ENCODE measurements at places on chromosomes 6 and 20.

DNA sequence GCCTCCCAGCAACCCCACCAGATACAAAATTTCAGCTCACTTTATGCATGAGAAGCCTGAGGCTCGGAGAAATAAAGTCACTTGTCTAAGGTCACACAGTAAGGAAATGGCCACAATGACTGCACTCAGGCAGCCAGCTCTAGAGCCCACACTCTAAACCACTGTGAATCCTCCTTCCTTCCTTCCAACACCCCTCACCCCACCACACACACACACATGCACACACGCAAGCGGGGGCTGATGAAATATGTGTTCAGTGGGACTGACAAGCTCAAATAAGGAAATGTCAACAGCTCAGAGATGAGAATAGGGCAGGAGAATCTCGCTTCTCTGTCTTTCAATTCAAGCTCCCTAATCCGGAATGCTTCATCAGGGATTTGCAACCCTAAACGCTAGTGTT is 6.0 kb upstream of the BPIFA1 start:
- peak; percentile 7 for DNase-seq

- DNase-seq, result no peak
Measured at GRCh38 chr6:22471132-22471690, 98.2 kb upstream of the HDGFL1 start.

GRCh38 chr6:80502871-80503270 is 396.4 kb downstream of the BCKDHB start:
- no peak for DNase-seq

DNA sequence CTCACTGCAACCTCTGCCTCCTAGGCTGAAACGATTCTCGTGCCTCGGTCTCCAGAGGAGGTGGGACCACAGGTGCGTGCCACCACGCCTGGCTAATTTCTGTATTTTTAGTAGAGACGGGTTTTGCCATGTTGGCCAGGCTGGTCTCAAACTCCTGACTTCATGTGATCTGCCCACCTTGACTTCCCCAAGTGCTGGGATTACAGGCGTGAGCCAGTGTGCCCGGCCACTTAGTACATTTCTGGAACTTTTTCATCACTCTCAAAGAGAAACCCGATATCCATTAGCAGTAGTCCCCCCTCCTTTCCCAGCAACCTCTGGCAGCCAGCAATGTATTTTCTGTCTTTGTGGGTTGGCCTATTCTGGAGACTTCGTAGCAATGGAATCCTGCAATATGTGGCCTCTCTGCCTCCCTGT is 109.8 kb downstream of the JARID2 start:
- no peak for DNase-seq

- DNase-seq, result no peak
Measured at GRCh38 chr6:36073587-36073986, 46.0 kb downstream of the MAPK14 start.

- DNase-seq, result no peak
Measured at GRCh38 chr6:136326038-136326553, 36.5 kb upstream of the BCLAF1 start.

- DNase-seq, result no peak
Measured at GRCh38 chr6:87224971-87225370, 69.6 kb downstream of the ZNF292 start.

DNA sequence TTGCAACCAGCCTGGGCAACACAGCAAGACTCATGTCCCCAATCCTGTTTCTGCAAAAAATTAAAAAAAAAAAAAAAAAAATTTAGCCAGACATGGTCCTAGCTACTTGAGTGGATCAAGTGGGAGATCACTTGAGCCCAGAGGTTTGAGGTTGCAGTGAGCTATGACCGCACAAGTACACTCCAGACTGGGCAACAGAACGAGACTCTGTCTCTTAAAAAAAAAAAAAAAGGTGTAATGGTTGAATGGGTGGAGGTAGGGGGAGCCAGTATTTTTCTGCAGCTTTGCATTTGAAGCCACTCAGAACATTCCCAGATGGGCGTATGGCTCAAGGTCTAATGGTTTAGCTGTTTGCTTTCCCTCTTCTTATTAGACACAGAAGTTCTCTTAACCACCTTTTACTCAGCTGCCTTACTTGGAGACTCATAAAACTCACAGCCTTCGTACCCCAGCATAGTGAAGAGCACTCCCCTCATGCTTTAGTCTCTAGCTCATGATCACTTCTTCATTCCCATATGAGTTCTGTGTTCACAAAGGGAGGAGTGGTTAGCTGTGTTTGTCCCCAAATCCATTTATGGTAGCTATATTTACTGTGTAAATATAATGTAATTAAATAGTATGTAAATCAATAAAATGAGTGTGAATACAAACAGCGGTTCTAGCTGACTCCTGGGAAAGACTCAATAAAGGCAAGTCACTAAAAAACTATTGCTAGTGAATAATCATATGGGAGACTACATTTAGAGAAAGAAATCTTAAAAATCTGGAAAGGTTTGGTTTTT is 9.0 kb downstream of the FKBP1A start:
- no peak for DNase-seq

DNA sequence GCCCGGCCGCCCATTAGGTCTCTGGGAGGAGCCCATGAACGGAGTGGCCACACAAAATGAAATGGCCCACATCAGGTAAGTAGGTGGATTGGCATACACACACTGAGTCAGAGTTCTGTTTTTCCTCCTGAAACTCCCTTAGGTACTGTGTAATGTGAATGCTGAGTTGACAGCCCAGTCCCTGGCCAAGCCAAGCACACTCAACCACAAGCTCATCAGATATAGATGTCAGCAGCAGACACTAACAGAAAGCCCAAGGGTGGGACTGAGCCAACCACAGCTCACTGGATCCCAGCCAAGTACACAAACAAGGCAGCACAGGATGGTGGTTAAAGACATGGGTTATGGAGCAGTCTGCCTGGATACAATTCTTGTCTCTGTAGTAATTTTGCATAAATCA is 403.4 kb downstream of the GJA1 start:
- DNase-seq, result no peak

- no peak for DNase-seq
Measured at GRCh38 chr20:48309293-48309692, 518.5 kb downstream of the PREX1 start.

DNA sequence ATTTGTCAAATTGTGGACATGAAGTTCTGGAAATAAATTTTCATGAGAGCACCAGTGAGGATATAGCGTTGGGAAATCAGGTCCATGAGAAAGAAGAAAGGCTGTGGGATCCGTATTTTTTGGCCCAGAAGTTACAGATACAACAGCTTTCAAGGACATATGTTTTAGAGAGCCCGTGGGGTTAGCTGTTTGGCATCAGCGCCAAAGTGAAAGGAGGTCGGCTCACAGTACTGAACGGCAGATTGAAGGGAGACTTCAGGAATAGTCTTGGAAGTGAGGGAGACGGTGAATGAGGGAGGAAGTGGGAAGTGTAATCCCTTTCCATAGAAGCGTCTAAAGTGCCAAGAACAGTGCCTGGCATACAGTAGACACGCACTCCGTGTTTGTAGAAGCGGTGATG is 31.8 kb downstream of the ZDHHC14 start:
- DNase-seq, result no peak

- DNase-seq, result no peak
Measured at GRCh38 chr6:117496383-117496990, 14.0 kb downstream of the DCBLD1 start.

- DNase-seq, result no peak
Measured at GRCh38 chr6:149951626-149952025, 9.8 kb downstream of the ULBP2 start.

GRCh38 chr6:11999246-11999645 is 12.9 kb upstream of the HIVEP1 start:
- DNase-seq, result no peak

GRCh38 chr20:39523405-39523804 is 561.3 kb downstream of the DHX35 start:
- DNase-seq, result no peak

GRCh38 chr6:143806282-143807102 is 36.6 kb upstream of the LTV1 start:
- peak; percentile 71 for DNase-seq

- peak; percentile 19 for DNase-seq
Measured at GRCh38 chr6:37868447-37868825, 48.9 kb downstream of the ZFAND3 start.

DNA sequence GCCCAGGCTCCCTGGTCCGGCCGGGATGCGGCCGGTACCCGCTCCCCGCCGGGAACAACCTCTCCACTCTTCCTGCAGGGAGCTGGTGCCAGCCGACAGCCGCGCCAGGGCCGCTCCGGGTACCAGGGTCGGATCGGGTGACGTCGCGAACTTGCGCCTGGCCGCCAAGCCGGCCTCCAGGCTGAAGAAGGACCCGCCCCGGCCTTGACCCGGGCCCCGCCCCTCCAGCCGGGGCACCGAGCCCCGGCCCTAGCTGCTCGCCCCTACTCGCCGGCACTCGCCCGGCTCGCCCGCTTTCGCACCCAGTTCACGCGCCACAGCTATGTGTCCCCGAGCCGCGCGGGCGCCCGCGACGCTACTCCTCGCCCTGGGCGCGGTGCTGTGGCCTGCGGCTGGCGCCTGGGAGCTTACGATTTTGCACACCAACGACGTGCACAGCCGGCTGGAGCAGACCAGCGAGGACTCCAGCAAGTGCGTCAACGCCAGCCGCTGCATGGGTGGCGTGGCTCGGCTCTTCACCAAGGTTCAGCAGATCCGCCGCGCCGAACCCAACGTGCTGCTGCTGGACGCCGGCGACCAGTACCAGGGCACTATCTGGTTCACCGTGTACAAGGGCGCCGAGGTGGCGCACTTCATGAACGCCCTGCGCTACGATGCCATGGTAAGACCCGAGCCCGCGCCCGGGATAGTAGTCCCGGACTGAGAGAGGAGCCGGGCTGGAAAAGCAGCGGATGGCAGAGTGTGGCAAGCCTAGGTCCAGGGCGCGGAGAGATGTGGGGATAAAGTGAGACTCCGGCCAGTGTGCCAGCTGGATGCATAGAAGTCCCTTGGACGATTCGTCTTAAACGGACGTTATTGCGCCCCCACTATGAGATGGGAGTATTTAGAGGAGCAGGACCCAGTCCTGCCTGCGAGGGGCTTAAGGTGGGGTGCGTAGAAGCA is at the start of gene NT5E:
Gene NT5E (plus strand): TSS at position 266 of the 942 bp plus-strand sequence. CDS start 57 bp downstream, at position 323.
- DNase-seq, result peak; percentile 43

DNA sequence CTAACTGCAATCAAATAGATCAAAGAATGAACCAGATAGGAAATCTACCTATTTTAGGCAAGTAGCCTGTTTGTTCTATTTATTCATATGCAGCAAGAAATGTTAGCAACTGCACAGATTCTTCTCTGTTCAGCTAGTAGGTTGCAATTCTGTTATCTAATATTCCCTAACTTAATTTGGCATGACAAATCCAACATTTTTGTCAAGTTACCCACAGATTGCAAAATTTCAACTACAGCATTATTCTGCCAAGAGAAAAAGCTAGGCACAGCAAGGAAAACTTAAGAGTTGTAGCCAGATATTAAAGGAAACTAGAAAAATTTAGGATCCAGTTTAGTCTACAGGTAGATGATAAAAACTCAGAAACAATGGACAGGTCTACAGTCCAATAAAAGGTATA is 104.4 kb upstream of the SYNCRIP start:
- DNase-seq, result no peak

DNA sequence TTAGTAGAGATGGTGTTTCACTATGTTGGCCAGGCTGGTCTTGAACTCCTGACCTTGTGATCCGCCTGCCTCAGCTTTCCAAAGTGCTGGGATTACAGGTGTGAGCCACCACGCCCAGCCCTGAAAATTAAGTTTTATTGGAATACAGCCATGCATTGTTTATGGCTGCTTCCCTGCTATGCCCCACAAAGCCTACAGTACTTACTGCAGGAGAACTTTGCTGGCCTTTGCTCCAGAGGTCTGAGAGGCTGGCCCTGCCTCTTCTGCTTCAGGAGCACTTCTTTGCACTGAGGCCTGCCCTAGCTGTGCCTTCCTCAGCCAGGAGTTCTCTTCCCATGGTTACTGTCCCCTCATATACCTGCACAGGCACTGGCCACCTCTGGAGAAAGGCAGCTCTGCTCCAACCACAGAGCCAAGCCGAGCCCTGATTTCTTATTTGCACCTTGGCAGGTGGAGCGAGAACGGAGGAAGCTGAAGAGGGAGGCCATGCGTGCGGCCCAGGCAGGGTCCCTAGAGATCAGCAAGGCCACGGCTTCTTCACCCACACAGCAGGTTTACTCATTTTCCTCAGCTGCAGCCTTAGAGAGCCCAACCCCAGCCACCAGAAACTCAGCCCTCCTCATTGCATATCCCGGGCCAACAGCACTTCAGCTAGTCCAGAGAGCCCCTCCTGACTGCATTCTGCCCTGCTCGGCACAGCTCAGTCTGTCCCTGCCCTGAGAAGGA is 20.8 kb downstream of the C20orf173 start:
- no peak for DNase-seq

- DNase-seq, result no peak
Measured at GRCh38 chr20:19701429-19701828, 56.6 kb upstream of the RIN2 start.

GRCh38 chr6:12893036-12893435 is 176.5 kb downstream of the PHACTR1 start:
- DNase-seq, result no peak

DNA sequence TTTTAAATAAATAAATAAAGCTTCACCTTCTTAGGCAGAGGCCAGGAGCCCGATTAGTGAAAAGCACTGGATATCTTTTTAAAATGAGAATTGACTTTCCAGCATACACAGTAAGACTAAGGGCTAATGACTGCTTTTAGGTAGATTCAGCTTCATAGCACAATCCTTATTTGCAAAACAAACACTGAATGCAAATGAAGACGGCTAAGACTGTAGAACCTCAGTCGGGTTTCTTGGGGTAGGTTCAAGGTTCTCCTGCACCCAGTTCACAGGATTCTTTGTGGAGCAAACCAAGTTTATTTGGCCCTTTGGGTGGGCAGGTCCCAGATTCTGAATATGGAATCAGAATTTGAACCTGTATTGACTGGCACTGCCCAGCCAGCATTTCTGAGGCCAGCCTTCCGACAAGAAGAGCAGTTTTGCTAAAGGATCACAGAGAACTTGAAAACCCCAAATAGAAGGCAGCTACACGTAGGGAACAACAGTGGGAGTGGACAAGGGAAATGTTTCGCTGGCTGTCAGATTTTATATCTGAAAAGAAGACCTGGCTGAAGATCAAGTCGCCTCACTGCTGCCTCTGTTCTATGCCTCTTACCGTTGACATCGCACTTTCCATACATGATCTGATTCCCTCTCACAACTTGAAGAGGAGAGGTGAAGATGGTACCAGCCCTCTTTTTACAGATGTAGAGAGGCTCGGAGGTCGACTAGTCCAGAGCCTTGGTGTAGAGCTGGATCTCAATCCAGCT is 8.2 kb downstream of the TRERF1 start:
- no peak for DNase-seq

DNA sequence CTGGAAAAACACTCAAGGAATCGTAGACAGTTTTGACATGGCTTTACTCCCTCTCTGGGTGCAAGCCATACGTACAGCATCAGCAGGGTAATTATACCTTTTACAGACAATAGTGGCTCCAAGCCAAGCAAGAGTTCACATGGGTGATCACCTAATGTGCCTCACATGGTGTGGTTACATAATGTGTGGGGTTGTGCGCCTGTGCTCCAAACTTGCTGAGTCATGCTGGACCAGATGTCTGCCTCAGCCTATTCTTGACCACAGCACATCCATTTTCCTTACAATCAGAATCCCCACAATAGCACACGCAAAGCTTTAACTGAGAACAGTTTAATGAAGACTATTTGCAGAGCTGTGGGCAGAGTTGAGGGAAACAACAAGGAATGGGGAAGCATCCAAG is 74.5 kb downstream of the ALDH8A1 start:
- no peak for DNase-seq

- DNase-seq, result peak; percentile 26
Measured at GRCh38 chr6:137638926-137639706, 144.9 kb upstream of the OLIG3 start.

Measured in activated CD4-positive, alpha-beta T cell treated with anti-CD3 and anti-CD28 coated beads, Interleukin-10, Interleukin-2, amounts not matched to agents 100 ng/mL and 50 ng/mL, durations not matched to agents 16 hours and 8 hours (primary cell).